Thymus (tissue), 14 donors: ENCODE measurements at places on chromosomes 1 and 21. TPM values are rescaled to one million over a fixed set of nuclear protein-coding genes. Genes with fewer than 3 reads are reported as not detected.

GRCh38 chr1:57485643-57486042 lies 61.8 kb upstream of the DAB1 start:
- no peaks in the 10 kb centered on the region for H3K27me3 ChIP-seq
- no peak overlapping the region for H3K27ac ChIP-seq
- no peaks in the 10 kb centered on the region for H3K4me1 ChIP-seq
- DNase-seq, result no peak
- H3K4me3 ChIP-seq, result no peak overlapping the region

DNA sequence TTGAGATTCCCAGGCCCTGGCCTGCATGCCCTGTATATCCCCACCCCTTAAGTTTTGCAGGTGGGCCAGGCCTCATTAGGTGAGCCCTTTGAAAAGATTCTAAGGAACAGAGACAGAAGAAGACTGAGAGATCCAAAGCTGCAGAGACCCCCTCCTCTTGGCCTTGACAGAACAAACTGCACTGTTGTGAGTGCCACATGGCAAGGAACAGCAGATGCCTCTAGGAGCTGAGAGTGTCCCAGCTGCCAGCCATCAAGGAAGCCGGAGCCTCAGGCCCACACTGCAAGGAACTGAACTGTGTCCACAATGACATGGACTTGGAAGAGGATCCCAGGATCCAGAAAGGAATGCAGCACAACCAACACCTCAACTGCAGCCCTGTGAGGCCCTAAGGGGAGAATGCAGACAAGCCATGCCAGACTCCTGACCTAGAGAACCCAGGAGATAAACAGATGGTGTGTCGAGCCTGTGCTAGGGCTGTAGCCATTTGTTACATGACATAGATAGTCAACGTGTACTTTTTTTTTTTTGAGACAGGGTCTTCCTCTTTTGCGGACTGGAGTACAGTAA lies 182.7 kb downstream of the AJAP1 start:
- no peaks in the 10 kb centered on the region for H3K36me3 ChIP-seq
- no peaks in the 10 kb centered on the region for H3K4me1 ChIP-seq
- no peak overlapping the region for H3K4me3 ChIP-seq
- H3K27ac ChIP-seq, result no peak overlapping the region

The BMP8A gene
- total RNA-seq, result 2.0 TPM

GRCh38 chr1:115530407-115530806 lies 111.4 kb upstream of the VANGL1 start:
- H3K4me3 ChIP-seq, result no peak overlapping the region
- H3K27me3 ChIP-seq, result no peaks in the 10 kb centered on the region
- DNase-seq, result no peak

DNA sequence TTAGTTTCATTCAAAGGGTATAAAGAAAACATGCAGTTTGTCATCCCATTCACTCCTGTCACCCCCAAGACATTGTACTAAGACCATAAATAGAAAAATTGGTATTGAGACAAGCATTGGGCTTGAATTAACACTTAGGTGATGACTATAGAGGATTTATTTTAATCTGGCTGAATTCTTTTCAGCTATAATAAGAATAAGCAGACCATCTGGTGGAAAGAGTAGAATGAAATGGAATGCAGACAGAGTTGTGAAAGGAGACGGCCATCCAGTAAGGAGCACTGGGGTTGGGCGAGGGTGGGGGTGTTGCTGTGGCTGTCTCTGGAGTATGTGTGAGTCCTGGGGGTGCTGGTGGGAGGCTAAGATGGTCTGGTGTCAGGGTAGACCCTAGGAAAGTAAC lies 125.0 kb upstream of the IVNS1ABP start:
- no peak overlapping the region for H3K27ac ChIP-seq
- H3K36me3 ChIP-seq, result no peaks in the 10 kb centered on the region
- no peaks in the 10 kb centered on the region for H3K27me3 ChIP-seq
- no peaks in the 10 kb centered on the region for H3K4me1 ChIP-seq

DNA sequence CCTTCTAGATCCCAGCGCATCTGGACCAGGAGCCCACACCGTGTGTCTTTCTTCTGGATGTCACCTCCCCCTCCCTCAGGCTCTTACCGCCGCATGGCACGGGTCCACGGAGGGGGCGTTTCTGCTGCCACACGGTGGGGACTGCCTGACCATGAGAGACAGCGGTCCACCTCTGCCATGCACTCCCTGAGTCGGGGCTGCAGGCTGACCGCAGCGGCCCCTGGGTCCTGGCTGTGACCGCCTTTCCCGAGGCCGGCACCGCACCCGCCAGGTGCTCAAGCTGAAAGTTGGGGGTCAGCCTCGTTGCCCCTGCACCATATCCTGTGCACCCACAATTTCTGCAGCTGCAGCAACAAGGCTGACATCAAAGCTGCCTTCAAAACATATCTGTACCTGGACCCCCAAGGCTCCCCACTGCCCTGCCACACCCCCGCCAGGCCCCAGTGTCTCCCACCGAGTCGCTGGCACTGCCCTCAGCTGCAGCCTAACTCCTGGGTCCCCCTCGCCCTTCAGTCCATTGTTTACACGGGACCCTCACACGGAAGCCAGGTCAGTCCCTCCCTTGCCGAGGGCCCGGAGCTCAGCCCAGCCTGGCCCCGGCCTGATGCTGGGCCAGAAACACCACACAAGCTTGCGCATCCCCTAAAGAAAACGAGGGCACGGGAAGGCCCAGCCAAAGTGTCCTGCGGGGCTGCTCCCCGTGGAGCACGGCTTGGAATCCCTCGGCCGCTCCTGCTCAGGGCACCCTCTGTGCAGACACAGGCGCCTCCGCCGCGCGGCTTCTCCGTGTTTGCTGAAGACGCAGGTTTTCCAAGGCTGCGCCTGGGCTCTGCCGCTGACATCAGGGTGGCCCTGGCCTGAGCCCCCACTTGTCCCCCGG lies 51.9 kb downstream of the MORN1 start:
- H3K4me1 ChIP-seq, result no peaks in the 10 kb centered on the region
- no peaks in the 10 kb centered on the region for H3K27me3 ChIP-seq
- no peak overlapping the region for H3K27ac ChIP-seq
- H3K4me3 ChIP-seq, result no peak overlapping the region
- no peaks in the 10 kb centered on the region for H3K36me3 ChIP-seq

DNA sequence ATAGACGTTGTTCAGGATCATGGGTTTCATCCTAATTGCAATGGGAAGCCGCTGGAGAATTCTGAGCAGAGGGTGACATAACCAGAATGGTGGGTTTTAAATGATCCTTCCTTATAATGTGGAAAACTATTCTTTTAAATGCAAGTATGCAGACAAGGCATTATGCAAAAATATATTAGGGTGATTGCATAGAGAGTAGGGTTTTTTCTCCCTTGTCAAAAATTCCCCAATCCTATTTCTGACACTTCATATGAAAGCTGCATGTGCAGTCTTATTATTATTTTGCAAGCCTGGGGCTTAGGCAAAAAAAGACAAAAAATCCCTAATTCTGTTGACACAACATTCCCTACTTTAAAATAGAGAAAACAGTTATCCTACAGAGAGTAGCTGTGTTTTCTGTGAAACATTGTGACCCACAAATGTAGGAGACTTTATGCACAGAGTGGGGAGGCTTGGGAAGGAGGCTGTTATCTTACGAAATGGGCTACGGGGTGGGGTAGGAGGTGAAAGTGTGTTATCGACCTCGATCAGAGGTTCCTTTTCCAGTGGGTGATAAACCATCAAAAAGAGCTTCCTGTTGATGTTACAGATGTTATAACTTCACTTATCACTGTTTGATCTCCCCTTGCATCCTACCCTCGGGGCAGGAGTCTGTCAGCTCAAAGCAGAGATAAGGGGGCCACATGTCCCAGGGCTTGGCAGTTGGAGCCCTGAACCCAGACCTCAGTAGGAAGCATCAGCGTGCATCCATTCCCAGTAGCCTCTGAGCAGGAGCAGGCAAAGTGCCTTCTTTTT lies 27.2 kb downstream of the RHEX start:
- no peaks in the 10 kb centered on the region for H3K27me3 ChIP-seq
- peaks cover 8% of the 10 kb centered on the region for H3K4me1 ChIP-seq
- peak; percentile 26 for DNase-seq
- H3K4me3 ChIP-seq, result no peak overlapping the region
- no peaks in the 10 kb centered on the region for H3K36me3 ChIP-seq

- DNase-seq, result peak; percentile 47
- no peak overlapping the region for H3K4me3 ChIP-seq
- no peaks in the 10 kb centered on the region for H3K36me3 ChIP-seq
- H3K4me1 ChIP-seq, result no peaks in the 10 kb centered on the region
- no peak overlapping the region for H3K27ac ChIP-seq
These were observed 55.0 kb upstream of the PAXBP1 start for GRCh38 chr21:32826329-32827167.

GRCh38 chr1:41589395-41589794 lies 104.9 kb upstream of the EDN2 start:
- peaks cover 30% of the 10 kb centered on the region for H3K36me3 ChIP-seq
- H3K4me1 ChIP-seq, result peaks cover 14% of the 10 kb centered on the region
- no peak for DNase-seq
- no peaks in the 10 kb centered on the region for H3K27me3 ChIP-seq
- no peak overlapping the region for H3K4me3 ChIP-seq
- H3K27ac ChIP-seq, result no peak overlapping the region

- peak overlapping the region; percentile 24 for H3K4me3 ChIP-seq
- peak overlapping the region; percentile 99 for H3K27ac ChIP-seq
- H3K4me1 ChIP-seq, result peaks cover 49% of the 10 kb centered on the region
- no peaks in the 10 kb centered on the region for H3K27me3 ChIP-seq
These were observed 7.7 kb downstream of the AMIGO1 start for GRCh38 chr1:109501644-109502363.

DNA sequence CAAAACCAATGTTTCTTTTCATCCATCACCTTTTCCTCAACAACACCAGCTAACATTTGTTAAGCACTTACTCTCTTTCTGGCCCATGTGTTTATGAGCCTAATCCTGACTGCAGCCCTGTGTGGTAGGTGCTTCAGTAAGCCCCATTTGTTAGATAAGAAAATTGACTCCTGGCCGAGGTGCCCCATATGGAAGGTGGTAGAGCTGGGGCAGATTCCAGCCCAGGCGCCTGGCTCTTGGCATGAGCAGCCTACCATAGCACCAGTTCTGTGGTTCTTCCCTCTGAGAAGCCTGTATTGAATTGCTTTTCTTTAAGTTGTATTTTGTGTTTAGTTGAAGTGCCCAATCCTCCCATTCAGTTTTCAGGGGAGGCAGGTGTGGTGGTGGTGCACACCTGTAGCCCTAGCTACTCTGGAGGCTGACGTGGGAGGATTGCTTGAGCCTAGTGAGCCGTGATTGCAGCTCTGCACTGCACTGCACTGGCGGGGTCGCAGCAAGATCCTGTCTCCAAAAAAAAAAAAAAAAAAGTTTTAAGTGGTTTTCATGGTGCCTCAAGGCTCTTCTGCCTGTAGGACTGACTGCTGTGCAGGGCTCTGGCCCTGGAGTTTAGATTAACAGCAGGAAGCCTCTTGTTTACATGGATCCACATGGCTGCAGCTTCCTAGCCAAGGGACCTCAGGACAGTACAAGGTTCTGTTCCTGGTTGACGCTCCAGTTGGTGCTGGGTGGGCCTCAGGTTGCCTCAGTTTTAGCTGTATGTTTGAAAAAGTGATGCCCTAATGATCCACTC lies 125.9 kb downstream of the MRPS6 start:
- H3K27ac ChIP-seq, result peak overlapping the region; percentile 55
- peaks cover 38% of the 10 kb centered on the region for H3K4me1 ChIP-seq
- H3K4me3 ChIP-seq, result no peak overlapping the region
- peaks cover 15% of the 10 kb centered on the region for H3K27me3 ChIP-seq
- peak; percentile 9 for DNase-seq

DNA sequence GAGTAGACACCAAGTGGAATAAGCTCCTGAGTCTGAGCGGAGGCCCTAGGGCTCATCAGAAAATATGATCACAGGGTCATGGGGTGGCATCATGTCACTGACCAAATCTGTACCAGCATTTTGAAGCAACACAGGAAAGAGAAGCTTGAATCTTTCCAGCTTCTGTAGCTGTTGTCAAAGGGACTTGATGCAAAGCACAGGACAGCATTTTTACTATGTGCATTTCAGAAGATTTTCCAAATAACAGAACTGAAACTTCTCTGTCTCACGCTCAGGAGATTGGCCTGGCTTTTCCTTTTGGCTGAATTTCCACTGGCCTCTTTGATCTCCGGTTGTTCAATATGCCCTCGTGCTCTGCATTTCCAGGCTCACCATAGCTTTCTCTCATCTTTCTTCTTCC lies 127.2 kb upstream of the ATP1B1 start:
- no peak overlapping the region for H3K27ac ChIP-seq
- H3K4me3 ChIP-seq, result no peak overlapping the region
- no peaks in the 10 kb centered on the region for H3K27me3 ChIP-seq

The OVAAL gene
- total RNA-seq, result 0.05 TPM

DNA sequence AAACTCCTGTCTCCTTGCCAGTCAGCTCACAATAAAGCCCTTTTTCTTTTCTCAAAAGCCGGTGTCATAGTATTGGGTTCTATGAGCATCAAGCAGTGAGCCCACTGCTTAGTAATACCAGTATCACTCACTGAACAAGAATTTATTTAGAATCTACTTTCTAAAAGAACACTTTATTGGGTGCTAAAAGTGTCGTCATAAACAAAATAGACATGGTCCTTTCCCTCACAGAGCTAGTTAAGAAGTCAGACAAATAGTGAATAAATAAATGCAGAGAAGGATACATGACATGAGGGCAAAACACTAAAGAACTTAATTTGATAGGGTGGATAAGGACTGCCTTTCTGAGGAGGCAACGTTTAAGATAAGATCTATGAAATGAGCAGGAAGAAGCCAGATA lies 32.2 kb downstream of the EVI5 start:
- no peaks in the 10 kb centered on the region for H3K36me3 ChIP-seq
- H3K4me3 ChIP-seq, result no peak overlapping the region
- H3K4me1 ChIP-seq, result no peaks in the 10 kb centered on the region
- DNase-seq, result no peak
- no peak overlapping the region for H3K27ac ChIP-seq
- H3K27me3 ChIP-seq, result no peaks in the 10 kb centered on the region

The S100A16 gene
- 28.8 TPM for total RNA-seq

The CYP4A22 gene
- not detected for total RNA-seq

DNA sequence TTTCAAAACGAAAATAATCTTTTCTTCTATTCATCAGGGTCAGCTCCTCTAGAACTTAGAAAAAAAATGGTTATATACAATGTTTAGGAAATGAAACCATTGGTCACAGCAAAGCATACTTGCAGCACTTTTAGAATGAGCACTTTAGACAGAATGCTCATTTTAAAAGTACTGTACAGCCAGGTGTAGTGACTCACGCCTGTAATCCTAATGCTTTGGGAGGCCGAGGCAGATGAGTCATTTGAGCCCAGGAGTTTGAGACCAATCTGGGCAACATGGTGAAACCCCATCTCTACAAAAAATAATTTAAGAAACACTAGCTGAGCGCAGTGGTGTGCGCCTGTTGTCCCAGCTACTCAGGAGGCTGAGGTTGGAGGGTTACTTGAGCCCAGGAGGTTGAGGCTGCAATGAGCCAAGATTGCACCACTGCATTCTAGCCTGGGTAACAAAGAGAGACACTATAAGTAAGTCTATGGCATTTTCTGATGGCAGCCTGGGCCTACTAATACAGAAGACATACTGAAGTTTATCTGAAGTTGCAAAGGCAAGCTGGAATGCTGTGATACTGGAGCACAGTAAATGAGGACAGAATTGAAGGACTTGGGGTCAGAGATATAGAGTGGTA lies 48.9 kb upstream of the ZNF326 start:
- peaks cover 4% of the 10 kb centered on the region for H3K4me1 ChIP-seq
- H3K27me3 ChIP-seq, result no peaks in the 10 kb centered on the region
- H3K27ac ChIP-seq, result no peak overlapping the region
- DNase-seq, result no peak
- no peaks in the 10 kb centered on the region for H3K36me3 ChIP-seq

- no peaks in the 10 kb centered on the region for H3K27me3 ChIP-seq
- H3K4me3 ChIP-seq, result no peak overlapping the region
- no peaks in the 10 kb centered on the region for H3K36me3 ChIP-seq
- peaks cover 29% of the 10 kb centered on the region for H3K4me1 ChIP-seq
- DNase-seq, result no peak
These were observed 275.5 kb downstream of the TM2D1 start for GRCh38 chr1:61449410-61449809.

The MROH9 gene
- 0.05 TPM for total RNA-seq

- no peaks in the 10 kb centered on the region for H3K27me3 ChIP-seq
- H3K36me3 ChIP-seq, result no peaks in the 10 kb centered on the region
These were observed 446.8 kb downstream of the NUF2 start for GRCh38 chr1:163768576-163768975.
